Stimulated activated CD8-positive, alpha-beta memory T cell treated with anti-CD3 and anti-CD28 coated beads, Interleukin-4, amount 100 ng/mL, for 24 hours (primary cell): ENCODE measurements at places on chromosomes 6 and 20.

DNA sequence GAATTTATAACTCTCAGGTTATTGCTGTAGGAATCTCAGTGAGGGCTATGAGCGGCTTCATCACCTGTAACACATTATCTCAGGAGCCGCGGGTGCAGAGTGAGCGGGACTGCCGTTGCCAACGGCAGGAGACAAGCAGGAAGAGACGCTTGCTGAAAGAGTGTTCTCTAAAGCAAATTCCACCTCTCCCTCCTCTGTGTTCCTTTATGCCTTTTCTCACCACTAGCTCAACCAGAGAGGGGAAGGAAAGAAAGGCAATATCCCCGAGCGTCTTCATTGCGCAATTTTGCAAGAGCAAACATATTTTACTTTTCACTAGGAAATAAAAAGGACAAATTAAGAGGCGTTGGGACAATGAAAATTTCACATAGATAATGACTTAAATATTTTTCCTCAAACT is 185.2 kb upstream of the EXOC2 start:
- DNase-seq = no peak

DNA sequence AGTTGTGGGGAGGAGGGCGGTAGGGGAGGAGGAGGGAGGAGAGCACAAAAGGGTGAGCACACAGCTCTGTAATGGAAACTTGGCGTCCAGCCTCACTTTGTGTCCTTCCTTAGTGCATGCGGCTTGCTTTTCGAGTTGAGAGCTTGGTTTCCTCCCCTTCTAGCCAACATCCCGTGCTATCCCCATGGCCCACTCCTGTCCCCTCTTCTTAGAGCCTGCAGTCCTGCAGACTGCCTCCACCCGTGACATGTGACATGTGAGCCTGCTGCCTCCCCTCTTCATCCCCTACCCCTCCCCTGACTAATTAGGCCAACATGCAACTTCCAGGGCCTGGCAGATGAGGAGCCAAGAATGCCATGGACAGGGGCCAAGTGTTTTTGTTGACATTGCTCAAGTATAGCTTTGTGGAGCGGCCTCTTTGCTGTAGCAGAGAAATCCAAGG is 63.2 kb downstream of the SLC24A3 start:
- DNase-seq = no peak

- no peak for DNase-seq
These were observed 31.5 kb upstream of the RHAG start for GRCh38 chr6:49668083-49668511.

GRCh38 chr6:137095093-137095492 is 50.3 kb upstream of the IL20RA start:
- DNase-seq = no peak

DNA sequence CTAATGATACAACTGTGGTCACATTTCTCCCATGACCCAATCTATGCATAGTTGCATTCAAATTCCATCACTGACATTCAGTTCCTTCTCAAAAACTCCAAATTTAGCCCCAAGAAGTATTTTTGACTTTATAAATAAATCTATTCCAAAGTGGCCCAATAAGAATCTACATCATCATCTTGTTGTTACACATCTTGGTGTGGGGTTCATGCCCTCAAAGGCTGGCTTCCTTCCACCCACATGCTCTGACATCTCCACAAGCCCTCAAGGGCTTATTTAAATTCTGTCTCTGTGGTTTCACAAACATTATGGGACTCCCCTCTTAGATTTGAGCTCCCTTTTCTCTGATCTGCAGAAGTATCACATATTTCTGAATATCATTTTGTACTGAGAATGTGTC is 585.3 kb upstream of the BTBD3 start:
- no peak for DNase-seq

DNA sequence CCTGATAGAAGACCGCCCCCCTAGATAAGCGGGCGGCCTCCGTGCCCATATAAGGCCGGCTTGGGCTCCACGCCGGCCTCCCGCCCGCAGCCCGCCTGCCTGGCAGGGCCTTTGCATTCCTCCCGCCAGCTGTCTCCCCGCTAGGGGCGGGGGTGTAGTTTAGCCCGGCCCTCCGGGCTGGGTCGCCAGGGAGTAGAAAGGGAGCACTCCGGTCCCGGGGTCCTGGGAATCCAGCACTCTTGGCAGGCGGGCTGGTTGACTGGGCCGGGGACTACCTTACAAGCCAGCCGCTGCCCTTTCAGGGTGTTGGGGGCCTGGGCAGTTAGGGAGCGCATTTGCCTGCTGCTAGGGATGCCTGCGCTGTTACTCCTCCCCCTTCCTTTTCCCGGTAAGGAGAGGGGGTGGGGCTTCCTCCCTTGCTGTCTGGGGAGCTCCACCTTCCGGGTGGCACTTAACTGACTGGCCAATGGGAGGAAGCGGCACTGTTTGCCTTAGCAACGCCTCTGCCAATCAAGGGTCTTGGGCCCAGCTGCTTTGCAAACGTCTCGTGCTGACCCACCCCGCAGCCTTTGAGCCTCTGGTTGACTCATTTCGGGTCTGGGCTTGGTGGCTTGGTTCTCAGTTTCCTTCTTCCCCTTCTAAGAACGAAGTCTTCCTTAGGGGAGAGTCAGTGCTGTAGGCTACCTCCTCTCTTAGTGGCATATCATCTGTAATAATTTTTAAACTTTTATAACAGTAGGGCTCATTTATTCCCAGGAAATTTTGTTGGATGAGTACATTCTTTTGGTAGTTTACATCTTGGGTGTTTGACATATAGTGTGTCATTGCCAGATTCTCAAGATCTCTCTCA is 3.4 kb downstream of the SRF start:
- DNase-seq = peak; percentile 90

- DNase-seq = no peak
These were observed 5.9 kb downstream of the RPS6KA2 start for GRCh38 chr6:166621114-166621540.

GRCh38 chr6:6750594-6751265 is 162.2 kb downstream of the LY86 start:
- no peak for DNase-seq

- no peak for DNase-seq
These were observed 57.1 kb downstream of the YTHDF1 start for GRCh38 chr20:63158845-63159244.

DNA sequence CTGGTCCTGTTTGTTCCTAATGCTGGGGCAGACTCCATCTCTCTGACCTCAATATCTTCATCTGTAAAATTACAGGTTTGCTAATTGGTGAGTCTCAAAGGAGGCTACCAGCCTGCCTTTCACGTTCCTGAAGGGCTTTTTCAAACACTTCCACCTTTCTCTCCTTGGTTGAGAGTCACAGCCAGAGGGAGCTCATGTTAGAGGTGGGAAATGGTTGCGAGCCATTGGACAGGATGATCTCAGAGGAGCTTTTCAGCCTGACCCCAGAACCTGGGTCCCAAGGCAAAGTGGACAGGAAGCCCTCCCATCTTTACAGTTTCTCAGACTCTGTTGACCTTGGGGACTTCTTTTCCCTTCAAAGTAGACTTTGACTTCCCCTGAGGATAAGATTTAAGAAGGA is 37.6 kb downstream of the NDUFAF5 start:
- no peak for DNase-seq

GRCh38 chr20:57913156-57913930 is 203.5 kb upstream of the PMEPA1 start:
- no peak for DNase-seq

DNA sequence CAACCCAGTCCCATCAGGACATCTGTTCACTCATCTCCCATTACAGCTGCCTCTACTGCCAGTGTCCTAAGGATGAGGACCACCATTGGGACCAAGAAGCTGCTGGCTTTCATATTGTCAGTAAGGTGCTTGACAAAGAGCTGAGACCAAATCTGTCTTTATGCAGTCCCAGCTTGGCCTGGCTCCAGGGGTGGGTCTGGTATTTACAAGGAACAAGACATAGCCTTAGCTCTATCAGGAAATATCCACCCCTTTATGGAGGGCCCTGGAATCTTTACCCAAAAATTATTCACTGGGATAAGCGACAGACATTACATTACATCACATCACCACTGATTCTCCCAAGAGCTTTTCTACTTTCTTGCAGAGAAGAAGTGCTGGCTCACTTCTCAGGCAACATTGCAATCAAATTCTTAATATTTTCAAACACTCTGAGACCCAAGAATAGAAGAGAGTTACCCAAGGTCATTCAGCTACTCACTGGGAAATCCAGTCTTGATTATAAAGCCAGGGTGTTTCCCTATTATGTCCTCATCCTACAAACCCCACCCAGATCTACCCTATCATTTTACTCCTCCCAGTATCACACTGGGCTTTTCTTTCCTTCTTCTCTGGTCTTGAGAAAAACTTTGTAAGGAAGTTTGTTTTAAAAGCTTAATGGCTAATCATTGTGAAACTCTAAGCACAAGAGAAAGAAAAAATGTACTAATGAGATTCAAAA is 11.5 kb upstream of the PI3 start:
- DNase-seq = no peak

GRCh38 chr6:169176361-169176991 is 77.2 kb downstream of the THBS2 start:
- no peak for DNase-seq

- DNase-seq = no peak
These were observed 646.3 kb downstream of the UTRN start for GRCh38 chr6:144931172-144932035.

- no peak for DNase-seq
These were observed 71.5 kb downstream of the LYRM2 start for GRCh38 chr6:89566930-89567629.

DNA sequence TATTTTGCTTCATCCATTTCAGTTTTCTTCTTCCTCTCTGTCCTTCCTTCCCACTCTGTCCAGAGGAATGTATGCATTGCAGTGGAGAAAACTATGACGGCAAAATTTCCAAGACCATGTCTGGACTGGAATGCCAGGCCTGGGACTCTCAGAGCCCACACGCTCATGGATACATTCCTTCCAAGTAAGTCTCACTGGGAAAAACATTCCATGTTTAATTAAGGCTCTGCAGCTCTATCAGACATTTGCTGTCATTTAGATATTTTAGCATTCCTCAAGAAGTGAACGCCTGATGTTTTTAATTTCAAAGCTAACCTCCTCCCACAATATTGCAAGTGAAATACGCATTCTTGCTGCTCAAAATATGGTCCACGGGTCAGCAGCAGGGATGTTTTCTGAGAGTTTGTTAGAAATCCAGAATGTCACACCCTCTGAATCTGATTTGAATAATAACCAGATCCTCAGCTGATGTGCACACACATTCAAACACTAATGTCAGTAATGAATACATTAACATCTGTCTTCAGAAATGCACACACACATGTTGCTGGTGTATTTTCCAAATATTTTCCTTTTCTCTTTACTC is 12.8 kb downstream of the PLG start:
- no peak for DNase-seq

DNA sequence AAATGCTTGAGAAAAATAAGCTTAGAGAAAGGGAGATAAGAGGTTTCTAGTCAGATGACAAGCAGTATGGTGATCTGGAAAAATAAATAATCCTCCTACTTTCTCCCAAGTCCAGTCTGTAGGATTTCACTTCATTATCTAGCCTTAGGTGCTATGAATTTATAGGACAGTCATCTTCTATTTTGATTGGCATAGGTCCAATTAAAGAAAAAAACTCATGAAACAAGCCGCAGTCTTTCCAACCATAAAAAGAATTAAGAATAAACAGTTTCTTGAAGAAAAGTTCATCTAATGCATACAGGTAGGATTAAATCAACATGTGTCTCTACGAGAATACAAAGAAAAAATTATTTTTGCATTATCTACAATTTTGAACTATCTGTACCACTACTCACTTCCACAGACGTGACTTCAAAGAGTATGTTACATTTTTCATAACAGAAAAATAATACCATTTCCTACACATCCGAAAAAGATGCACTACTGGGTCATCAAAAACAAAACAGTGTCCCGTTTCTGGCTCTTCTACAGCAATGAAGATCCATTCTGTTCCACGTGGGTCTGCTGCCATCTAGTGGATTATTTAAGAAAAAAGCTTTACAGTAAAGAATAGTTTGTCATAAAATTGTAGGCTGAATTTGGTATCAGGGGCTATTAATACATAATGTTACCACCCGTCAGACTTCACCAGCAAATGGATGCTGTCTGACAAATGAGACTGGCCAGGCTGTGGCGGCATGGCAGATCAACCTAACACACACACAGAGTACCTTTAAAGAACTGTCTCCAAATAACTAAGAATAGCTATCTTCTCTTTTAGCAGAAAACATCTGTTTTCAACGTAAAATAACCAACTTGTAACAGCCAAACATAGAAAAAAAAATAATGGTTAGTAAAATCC is 28.9 kb downstream of the STX7 start:
- DNase-seq = no peak

DNA sequence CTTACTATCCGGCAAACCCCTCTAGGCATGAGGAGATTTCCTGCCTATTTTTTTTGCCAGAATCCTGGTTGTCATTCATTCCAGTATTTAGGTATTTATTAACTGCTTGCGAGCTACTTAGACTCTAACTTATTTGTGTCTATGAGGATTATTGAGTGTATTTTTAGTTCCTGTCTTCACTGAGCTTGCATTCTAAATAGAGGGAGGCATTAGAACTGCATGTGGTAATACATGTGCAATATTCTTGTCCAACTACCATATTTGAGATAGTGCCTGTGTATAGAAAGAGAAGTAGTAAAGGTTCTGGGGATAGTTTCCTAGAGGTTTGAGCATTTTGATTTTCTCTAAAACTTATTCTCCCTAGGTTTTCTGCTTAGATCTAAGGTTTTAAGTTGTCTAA is 308.9 kb downstream of the EYA4 start:
- no peak for DNase-seq

DNA sequence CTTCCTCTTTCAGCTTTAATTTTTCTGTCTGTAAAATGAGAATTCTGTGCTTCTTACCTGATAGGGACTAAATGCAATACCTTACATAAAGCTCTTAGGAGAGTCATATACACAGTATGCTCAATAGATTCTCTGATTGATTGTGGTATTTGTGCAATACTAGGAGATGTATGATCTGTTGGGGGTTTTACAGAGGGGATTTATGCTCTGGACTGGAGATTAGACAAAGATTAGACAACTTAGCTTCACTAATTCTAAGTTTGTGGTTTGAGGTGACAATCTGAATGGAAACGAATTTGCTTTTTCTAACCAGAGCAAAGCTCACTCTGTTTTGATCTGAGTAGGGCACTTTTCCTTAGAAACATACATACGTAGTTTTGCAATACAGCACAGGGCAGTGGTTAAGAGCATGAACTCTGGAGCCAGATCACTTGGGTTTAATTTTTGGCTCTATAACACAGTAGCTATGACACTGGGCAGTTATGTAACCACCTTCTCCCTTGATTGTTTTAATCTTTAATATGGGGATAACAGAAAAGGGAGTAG is 126.2 kb downstream of the RNF144B start:
- no peak for DNase-seq

DNA sequence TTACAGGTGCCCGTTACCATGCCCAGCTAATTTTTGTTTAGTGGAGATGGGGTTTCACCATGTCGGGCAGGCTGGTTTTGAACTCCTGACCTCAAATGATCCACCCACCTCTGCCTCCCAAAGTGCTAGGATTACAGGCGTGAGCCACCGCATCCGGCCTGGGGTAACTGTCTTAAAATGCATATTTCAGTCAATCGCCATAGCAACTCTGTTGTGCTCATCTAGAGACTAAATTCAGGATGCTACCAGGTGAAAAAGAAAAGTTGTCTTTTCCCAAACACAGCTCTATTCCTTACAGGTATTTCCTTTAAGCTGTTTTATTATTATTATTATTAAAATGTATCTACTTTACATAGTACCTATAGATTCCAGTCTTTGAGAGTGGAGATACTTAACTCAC is 66.6 kb downstream of the RNF182 start:
- no peak for DNase-seq
